ENCODE measurements at places on chromosomes 7 and 10.
A peak's percentile ranks its signal among the peaks of the same experiment; 100 is the strongest.

DNA sequence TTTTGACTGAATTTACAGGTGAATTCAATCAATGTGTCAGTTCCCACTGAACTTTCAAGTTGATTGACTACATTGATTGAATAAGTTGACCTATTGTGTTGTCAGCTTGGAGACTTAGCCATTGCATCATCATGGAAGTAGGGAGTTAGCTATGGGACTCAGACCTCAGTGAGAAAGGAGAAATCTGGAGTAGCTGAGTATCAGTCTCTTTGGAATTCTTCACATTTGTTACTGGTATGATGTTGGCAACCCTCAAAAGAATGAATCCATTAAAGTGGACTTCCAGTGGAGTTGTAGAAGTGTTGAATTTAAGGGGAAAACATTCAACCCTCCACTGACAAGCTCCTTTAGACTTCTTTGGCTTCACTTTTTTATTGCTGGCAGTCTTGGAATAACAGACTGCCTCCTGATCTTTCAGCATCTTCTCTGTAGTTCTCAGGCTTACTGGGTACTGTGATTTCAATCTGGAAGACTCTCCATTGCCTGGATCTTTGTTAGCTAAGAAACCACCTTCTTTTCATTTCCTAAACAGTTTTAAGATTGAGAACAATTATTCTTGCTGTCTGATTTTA is 160.3 kb upstream of the NRP1 start:
- no peak for DNase-seq

DNA sequence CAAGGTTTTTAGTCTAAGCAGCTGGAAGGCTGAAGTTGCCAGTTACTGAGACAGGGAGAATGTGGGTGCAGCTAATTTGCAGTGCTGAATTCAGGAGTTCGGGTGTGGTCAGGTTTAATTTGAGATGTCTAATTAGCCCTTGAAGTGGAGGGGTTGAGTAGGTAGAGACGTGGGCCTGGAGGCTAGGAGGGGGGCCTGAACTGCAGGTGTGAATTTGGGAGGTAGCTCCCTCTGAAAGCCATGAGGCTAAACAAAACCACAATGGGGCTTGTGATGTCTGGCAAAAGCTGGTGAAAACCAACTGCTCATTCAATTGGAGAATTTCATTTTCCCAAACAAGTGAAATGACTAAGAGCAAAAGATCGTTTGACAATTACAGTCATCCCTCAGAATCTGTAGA is 246.0 kb upstream of the NFE2L3 start:
- DNase-seq = no peak

DNA sequence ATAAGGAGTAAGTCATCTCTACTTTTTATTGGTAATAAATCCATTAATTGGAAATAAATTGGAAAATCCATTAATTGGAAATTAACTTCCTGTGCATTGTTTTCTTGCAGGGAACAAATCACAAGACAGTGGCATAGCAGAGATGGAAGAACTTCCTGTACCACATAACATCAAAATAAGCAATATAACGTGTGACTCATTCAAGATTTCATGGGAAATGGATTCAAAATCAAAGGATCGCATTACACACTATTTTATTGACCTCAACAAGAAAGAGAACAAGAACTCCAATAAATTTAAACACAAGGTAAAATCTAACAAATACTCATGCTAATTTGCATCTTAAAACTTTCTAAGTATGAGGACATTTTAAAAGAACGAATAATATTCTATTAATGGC is 57.8 kb downstream of the PHYHIPL start:
- peak; percentile 61 for DNase-seq

DNA sequence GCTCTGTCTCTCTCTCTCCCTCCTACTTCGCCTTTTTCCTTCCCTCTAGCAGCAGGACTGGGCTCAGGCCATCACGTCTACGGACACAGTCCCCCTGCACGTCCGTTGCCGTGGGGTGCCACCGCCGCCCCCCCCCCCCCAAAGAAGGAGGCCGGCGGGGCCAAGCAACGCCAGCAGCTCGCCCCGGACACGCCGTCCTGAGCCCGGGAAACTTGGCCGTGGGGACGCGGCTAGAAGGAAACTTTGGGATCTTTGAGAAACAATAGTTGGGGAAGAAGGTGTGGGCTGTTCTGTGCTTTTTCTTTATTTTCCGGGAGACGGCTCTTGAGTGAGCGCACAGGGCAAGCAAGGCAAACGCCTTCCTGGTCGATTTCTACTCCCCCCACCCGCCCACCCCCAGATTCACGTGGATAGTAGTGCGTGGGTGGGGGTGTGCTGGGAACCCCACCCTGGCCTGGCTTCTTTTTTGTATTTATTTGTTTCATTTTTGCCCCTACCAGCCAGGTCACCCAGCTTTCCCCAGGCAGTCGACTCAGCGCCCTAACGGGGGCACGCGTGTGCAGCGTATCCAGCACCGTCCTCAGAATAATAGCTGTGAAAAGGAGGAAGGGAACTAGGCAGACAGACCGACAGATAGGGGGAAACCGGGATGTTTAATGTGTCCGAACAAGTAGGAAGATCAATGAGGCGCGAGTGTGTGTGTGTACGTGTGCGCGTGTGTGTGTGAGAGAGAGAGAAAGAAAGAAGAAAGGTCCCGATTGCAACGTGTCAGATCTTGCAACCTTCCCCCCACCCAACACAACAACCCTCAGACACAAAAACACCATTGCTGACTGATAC is 1.4 kb downstream of the MXI1 start:
- DNase-seq = peak; percentile 80

DNA sequence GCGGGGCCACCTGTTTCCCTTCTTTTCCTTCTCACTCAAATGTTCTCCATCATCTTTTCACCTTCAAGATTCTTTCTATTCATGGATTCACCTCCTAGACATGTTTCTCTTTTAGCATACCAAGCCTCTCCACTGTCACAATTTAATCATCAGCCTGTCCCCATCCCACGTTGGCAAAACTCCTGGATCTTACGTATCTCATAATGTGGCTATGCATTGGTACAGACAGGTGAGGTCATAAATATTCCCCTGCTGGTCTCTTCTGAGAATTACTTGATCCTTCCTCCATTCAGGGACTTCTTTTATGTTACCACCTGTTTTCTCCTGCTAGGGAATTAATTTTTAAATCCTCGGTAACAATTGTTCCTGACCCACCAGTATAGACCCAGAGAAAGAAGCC is 262.6 kb upstream of the NEBL start:
- peak; percentile 74 for DNase-seq

GRCh38 chr10:1130995-1131790 is 75.0 kb downstream of the WDR37 start:
- no peak for DNase-seq
